ENCODE measurements at places on chromosomes 12 and 14.
A peak's percentile ranks its signal among the peaks of the same experiment; 100 is the strongest.

GRCh38 chr14:95216008-95216407 is 58.7 kb upstream of the DICER1 start:
- DNase-seq, result no peak

GRCh38 chr12:119366007-119366406 is 31.5 kb downstream of the CCDC60 start:
- DNase-seq, result no peak

GRCh38 chr12:102900389-102900788 is 16.7 kb downstream of the PAH start:
- DNase-seq, result no peak

- peak; percentile 55 for DNase-seq
Observed at GRCh38 chr14:28773861-28774691, 7.5 kb downstream of the FOXG1 start.

DNA sequence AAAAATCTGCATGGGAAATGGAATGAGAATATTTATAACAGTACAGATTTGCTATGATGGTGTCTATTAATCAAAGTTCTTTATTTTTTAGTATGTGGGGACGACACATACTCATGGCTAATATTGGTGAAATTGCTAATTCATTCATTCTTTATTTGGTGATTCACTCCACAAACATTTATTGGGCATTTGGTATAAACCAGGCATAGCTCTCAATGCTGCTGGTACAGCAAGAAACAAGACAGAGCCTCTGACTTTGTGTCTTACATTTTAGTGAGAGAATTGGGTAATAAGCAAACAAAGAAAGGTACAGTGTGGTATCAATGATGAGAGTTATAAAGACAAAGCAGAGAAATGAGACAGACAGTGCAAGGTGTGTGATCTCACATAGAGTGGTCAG is 129.5 kb downstream of the RGS6 start:
- no peak for DNase-seq

DNA sequence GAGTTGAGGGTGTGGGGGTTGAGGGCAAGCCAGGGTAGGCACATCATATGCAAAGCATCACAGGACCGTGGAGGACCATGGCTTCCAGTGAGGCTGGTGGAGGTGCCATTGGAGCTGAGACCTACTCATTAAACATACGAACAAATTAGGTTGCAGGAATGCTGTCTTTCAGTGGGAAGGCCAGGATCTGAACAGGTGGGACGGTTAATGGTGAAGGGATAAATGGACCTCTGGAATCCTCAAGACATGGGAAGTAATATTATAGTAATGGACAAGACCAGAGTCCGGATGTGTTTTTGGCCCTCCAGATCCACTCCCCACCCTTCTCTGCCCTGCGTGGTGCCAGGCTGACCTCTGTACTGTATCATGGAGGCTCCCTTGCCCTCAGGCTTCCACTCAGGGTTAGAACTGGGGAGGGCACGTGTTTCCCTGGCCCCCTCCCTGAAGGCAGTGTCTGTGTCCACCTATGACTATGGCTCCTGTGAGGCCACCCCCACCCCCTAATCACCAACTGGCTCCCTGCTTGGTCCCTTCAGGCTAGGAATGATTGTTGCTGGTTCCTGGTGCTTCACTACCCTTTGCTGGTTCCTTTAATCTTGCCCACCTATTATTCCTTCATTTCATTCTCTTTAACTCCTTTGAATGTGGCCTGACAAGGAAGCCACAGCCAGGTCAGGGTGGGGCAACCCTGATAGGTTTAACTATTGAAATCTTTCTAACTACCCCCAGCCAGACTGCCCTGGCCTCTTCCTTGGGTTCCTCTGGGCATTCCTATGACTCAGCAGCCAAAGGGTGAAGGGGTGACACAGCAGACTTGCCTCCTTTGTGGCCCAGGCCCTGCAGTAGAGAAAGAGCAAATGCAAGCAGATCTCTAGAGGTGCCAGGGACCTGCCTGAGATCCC is 10.7 kb downstream of the DHRS2 start:
- DNase-seq, result no peak

GRCh38 chr14:92247341-92247740 is 75.6 kb upstream of the SLC24A4 start:
- no peak for DNase-seq

DNA sequence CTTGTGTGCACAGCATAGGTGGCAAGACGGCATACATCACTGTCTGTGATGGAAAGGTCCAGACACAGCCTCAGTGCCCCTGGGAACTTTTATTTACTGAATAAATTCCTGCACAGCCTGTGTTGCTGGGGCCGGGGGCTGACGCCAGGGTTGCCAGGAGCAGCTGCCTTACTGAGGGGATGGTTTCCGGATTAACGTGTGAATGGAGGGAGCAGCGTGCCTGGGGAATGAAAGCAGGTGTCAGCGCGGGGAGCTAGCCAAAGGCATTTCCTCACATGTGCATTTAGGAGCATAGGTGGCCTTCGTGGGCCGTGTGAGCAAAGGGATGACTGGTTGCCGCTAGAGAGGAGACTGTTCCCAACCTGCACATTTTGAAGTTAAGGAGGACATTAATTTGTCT is 41.6 kb downstream of the SFSWAP start:
- DNase-seq, result no peak

- DNase-seq, result no peak
Observed at GRCh38 chr14:72947366-72948160, 21.3 kb downstream of the DCAF4 start.

DNA sequence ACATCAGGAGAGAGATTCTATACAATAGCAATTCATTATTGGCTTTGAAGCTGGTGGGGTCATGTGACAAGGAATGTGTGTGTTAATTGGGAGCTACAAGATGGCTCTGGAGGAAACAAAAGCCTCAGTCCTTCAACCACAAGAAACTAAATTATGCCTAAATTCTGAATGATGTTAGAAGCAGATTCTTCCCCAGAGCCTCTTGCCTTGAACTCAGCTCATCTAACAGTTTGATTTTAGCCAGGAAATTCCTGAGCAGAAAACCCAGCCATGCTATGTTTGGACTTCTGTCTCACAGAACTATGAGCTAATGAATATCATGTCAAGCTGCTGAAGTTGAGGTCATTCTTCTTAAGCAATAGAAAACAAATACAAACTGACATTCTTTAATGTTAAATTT is 274.7 kb downstream of the SLC6A15 start:
- peak; percentile 26 for DNase-seq

DNA sequence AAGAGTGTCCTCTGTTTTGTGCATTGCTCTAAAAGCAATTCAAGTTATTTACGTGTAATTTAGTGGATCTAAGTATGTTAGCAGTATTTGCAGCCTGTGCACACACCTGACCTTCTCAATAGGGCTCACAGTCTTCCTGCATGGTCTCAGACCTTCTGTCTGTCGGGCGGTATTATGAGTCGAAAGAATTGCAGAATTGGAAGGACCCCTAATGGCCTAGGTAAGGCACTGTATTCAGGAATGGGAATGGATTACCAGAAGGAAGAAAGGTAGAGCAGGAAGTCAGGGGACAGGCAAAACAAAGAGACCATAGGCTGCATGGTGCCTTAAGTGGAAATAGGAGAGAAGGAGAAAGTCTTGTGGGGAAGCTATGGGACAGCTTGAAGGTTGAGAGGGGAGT is 341.6 kb downstream of the VRK1 start:
- DNase-seq, result no peak

DNA sequence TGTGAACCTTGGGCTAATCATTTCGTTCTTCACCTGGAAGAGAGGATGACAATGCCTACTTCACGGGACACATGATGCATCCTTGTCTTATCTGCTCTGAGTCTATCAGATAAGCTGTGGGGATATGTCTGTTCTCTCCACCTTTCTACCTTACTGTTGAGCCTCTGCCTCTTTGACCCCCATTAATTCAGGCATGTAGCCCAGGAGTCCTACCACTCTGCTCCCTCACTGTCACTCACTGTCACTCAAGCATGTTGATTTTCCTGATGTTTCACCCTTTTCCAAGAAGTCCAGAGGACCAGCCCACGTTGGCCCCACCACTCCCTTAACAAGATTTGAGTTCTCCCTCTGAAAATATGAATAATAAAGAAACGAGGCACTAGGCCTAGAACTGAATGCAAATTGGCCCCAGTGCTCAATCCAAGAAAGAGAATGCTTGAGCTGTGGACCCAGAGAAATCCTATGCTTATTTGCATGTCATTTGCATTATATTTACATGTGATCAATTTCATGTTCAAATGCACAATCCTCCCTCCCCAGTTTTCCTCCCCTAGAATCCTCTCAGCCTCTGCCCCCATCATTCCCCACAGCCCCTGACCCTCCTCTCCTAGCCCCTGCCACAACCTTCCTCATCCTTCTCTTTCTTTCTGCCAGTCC is 6.4 kb upstream of the SMUG1 start:
- no peak for DNase-seq

GRCh38 chr12:106757623-106758348 is 16.7 kb upstream of the RIC8B start:
- no peak for DNase-seq

DNA sequence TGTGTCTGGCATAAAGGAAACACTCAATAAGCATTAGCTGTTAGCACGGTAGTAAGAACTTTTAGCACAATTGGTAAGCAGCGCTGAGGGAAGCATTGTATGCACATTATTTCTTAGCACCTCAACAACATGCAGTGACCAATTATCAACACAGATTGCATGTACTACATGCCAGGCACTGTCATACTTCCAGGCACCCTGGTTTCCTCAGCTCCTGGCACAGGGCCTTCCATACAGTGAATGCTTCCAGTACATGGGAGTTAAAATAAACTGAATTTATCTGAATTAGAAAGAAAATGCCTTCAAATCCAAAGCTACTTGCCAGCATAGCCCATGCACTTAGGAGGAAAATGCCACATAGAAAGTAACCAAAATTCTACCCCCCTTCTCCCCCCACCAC is 59.4 kb downstream of the TUNAR start:
- DNase-seq, result no peak

DNA sequence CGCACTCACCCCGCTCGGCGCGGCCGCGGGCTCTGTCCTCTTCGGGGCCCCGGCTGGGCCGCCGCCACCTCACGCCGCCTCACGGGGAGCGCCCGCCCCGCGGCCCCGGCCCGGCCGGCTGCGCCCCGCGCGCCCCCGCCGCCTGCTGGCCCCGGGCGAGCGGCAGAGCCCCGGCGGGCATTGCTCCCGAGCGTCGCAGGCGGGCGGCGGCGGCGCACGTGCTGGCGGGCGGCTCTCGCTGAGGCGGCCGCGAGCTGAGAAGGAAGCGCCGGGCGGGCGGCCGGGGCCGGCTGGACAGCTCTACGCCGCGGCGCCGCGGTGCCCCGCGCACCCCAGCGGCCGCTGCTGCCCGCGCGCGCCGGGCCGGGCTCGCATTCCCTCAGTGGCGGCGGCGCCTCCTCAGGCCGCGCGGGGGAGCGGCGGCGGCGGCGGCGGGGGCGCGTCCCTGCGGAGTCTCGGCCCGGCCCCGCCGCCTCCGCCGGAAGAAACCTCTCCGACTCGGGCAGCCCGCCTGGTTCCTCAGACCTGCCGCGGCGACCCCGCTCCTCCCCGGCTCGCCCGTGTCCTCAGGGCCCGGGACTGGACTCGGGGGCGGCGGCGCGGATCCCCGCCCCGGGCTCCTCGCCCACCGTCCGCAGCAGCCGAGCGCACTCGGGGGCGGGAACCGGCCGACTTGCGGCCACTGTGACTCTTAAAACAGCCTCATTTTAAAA is at the start of gene PITPNM2:
Gene PITPNM2, minus strand, starts transcription at position 347 of the 713 bp plus-strand sequence. CDS start 116,500 bp downstream, outside the sequence.
- DNase-seq, result peak; percentile 94

DNA sequence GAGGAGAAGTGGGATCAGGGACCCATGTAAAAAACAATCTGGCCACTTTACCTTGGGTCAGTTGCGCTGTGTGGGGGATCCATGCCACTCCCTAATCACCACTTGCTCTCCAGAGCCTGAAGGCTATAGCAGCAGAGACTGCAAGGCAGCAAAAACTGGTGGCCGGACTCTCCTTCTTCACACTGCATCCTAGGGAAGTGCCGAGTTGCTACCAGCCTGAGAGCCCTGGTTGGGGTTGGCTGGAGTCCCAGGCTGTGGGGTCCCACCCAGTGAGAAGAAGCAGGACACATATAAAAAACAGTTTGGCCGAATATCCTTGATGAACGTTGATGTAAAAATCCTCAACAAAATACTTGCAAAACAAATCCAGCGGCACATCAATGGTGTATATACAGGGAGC is 341.2 kb downstream of the AEBP2 start:
- no peak for DNase-seq

- DNase-seq, result no peak
Observed at GRCh38 chr12:27309293-27309994, 23.2 kb upstream of the BMAL2 start.

- peak; percentile 74 for DNase-seq
Observed at GRCh38 chr14:61609191-61609843, 86.0 kb upstream of the HIF1A start.

- no peak for DNase-seq
Observed at GRCh38 chr12:124774054-124774461, 89.6 kb downstream of the SCARB1 start.

- no peak for DNase-seq
Observed at GRCh38 chr12:108117163-108117849, 11.8 kb upstream of the WSCD2 start.

DNA sequence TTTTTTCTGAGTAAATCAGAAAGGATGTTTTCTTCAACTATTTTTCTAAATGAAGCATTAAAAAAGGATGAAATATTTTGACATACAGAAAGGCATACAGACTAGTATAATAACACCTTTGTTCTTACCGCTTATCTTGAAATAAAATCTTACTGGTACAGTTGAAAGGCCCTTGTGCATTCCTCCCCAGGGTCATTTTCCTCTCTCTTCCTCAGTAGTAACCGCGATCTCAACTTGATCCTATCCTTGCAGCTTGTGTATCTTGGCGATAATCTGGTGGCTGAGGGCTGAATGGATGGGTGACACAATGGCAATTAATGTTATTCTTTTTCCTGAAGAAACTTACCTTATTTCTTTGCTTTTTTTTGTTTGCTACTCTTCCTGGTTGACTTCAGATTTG is 18.5 kb downstream of the GAS2L3 start:
- DNase-seq, result no peak

DNA sequence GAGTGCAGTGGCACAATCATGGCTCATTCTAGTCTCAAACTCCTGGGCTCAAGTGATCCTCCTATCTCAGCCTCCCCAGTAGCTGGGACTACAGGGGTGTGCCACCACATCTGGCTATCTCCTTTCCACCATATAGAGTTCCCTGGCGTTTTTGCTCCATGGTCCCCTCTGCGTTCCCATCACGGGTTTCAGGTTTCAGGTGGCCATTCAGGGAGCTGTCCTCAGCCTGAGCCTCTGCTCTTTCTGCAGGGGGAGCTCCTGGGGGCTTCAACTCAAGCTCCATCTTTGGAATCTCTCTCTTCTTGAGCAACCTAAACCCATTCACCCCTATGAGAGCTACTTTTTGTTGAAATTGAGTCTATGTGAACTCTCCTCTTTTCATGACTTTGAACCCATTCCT is 11.6 kb downstream of the SMIM41 start:
- no peak for DNase-seq

DNA sequence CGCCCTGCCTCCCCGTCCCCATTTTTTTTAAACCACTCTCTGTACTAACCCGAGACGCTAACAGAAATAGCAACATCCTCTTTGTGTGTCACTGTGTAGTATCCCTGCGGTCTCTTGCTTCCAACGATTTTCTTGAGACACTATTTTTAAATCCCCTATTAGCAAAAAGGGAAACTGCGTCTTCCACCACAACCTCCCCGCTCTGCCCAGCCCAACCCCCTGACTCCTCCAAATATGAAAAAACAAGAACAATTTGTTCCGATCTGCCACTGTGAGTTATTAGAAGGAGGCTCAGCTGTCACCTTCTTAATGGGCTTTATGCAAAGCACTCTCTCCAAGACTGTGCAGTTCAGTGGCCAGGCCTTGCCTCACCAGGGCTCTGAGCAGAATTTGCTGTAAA is 76.3 kb downstream of the MAP1LC3B2 start:
- no peak for DNase-seq

All from AG20443 (cell line).